ENCODE measurements at places on chromosomes 13 and 19.

GRCh38 chr19:35460608-35461007 lies 12.6 kb downstream of the FFAR2 start:
- no peak for DNase-seq

DNA sequence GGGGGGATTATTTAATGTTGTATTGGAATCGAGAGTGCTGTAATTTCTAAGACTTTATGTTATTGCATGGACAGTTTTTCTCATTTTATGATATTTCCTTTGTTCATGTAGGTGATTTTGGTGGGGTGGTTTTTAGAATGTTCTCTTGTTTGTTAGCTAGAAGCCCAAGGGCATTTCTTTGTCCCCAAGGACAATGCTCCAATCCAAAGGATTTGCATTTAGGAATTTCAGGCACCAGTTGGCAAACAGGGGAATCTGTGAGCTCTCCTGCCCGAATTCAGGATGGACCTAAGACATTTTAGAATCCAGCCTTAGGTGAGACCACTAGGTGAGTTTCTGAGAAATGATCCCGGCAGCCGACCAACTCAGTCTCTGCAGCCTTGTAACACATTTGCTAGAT lies 324.9 kb downstream of the KCNRG start:
- no peak for DNase-seq

DNA sequence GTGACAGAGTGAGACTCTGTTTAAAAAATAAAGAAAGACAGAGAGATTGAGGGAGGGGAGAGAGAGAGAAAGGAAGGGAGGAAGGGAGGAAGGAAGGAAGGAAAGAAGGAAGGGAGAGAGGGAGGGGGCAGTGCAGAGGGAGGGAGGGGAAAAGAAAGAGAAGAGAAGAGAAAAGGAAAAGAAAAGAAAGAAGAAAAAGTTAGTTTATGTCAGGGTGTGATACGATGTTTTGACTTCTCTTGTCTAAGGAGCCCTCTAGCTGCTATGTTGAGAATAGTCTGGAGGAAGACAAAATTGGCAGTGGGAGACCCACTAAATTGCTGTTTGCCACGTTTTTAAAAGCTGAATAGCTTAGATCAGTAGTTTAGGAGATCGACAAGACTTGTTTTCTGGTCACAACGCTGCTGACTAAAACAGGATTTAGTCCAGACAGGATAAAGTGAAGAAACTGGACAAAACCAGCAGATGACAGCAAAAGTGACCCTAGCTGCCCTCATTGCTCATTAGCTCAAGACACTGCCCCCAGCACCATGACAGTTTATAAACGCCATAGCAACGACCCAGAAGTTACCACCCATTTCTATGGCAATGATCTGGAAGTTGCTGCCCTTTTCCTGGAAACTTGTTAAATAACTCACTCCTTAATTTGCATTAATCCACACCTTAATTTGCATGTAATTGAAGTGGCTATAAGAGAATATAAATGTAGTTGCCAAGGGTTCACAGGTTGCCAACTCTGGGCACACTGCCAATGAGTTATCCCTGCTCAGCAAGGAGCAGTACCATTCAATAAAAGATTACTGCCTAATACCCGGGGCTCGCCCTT lies 11.1 kb downstream of the TEX101 start:
- no peak for DNase-seq

GRCh38 chr13:110119935-110120905 lies 186.7 kb downstream of the COL4A1 start:
- DNase-seq: no peak

- no peak for DNase-seq
These were observed 152.5 kb downstream of the GGACT start for GRCh38 chr13:100436099-100436498.

DNA sequence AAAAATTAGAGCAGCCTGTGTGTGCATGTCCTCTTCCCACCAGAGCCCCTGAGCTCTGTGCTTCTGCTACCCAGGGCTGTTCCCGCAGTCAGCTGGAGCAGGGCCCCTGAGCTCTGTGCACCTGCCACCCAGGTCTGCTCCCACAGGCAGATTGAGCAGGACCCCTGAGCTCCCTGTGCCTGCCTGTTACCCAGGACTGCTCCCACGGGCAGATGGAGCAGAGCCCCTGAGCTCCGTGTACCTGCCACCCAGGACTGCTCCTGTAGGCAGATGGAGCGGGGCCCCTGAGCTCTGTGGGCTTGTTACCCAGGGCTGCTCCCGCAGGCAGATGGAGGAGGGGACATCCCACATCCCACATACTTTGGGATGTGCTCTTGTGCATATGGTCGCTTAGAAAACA lies 186.8 kb upstream of the SOX1 start:
- DNase-seq: no peak

GRCh38 chr13:36973621-36974295 lies 25.4 kb downstream of the ALG5 start:
- DNase-seq: no peak

GRCh38 chr13:97278435-97279411 lies 56.6 kb downstream of the MBNL2 start:
- DNase-seq: no peak

GRCh38 chr13:45798851-45799250 lies 52.7 kb downstream of the SIAH3 start:
- DNase-seq: no peak

DNA sequence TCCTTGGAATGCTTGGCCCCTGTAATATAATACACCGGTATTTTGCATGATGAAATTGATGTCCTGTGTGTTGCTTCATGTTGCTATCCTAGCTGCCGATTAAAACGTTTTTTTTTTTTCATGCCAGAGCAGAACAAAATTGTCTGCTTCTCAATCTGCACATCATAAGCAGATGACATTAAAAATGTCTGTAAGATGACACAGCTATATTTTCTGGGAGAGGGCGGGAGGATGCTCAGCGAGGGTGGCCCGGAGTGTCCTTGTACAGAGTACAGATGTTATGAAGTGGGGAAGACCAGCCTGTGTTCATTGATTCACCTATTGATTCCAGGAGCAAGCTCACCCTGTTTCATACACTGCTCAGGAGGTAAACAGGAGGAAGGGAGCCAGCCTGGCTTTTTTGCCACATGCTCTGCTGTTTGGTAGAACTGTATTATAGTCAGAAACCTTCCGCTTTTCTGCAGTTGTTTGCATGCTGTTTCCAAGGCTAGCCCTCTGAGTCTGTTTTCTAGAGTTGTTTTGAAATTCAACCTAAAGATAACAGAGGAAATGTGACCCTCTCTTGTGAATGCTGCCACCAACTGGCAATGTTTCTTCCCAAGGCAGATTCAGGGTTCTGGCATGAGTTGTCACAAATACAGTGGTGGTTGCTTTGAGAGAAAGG lies 4.7 kb upstream of the IRS2 start:
- DNase-seq: no peak

- no peak for DNase-seq
These were observed 1.7 kb downstream of the ETFB start for GRCh38 chr19:51364200-51365106.

- DNase-seq: no peak
These were observed 1.6 kb downstream of the MZF1 start for GRCh38 chr19:58571575-58571947.

DNA sequence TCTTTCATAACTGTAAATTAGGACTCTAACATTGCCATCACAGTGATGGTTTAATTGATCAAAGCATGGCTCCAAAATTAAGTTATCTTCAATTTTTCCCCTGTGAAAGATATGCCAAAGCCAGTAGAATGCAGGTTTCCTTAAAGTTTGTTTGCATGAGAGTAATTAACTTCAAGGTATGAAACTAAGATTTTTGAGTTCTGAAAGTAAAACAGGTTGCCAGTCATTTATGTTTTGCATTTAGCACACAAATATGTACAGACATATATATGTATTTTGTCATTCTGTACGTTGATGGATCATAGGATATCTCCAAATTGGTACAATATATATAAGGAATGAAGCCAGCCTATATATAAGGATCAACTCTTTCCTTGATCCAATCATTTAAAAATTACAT lies 23.6 kb upstream of the NDFIP2 start:
- no peak for DNase-seq

GRCh38 chr13:22964245-22964966 lies 216.4 kb upstream of the SGCG start:
- DNase-seq: no peak

- no peak for DNase-seq
These were observed 596.5 kb upstream of the KLF12 start for GRCh38 chr13:74730556-74731331.

GRCh38 chr13:110358381-110358780 lies 51.3 kb downstream of the COL4A2 start:
- DNase-seq: no peak

DNA sequence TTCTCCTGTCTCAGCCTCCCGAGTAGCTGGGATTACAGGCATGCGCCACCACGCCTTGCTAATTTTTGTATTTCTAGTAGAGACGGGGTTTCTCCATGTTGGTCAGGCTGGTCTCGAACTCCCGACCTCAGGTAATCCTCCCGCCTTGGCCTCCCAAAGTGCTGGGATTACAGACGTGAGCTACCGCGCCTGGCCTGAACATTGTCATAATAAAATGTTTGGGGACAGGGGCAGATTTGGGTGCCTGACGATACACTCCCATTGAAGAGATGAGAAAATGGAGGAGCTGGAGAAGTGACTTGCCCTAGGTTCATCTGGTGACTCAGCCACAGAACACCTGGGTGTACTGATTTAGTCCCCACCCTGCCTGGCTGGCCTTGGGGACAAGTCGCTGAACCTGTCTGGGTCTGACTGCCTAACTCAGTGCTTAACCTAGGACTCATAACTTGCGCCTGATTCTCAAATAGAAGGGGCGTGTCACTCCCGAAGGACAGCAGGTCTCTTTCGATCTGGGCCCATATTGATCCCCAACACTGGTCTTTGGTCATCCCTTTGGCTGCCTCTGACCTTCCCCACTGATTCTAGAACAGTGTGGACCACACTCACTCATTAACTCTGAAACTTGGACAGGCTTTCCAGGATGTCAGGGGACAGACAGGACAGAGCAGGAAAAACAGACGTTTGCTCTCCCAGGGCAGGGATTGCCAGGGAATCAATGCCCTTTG lies 7.6 kb upstream of the BICRA start:
- no peak for DNase-seq

DNA sequence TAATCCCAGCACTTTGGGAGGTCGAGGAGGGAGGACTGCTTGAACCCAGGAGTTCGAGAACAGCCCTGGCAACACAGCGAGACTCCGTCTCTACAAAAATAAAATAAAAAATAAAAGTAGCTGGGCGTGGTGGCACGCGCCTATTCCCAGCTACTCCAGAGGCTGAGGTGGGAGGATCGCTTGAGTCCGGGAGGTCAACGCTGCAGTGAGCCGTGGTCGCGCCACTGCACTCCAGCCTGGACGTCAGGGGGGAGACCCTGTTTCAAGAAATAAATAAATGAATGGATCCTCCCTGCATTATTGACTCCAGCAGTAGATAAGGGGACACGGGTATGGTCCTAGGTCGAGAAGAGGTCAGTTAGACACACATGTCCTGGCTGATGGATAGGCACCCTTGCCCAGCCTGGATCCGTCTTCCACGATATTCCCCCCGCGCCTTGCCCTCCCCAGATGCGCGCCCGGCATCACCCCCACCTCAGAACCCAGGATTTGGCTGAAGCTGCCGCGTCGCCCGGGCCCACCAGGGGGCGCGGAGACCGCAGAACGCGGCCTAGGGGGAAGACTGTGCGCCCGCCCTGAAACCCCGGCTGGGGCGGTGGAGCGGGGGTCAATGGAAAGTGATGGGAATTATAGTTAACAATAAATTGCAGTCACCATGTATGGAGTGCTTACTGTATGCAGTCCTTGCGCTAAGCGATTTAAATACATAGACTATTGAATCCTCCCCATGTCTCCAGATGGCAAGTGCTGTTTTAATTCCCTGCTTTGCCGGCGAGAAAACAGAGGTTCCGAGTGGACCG lies 2.1 kb upstream of the HOOK2 start:
- peak; percentile 78 for DNase-seq

- DNase-seq: no peak
These were observed 26.2 kb upstream of the MIER2 start for GRCh38 chr19:370641-371330.

GRCh38 chr13:64078480-64078936 lies 2662.9 kb upstream of the PCDH20 start:
- DNase-seq: no peak

DNA sequence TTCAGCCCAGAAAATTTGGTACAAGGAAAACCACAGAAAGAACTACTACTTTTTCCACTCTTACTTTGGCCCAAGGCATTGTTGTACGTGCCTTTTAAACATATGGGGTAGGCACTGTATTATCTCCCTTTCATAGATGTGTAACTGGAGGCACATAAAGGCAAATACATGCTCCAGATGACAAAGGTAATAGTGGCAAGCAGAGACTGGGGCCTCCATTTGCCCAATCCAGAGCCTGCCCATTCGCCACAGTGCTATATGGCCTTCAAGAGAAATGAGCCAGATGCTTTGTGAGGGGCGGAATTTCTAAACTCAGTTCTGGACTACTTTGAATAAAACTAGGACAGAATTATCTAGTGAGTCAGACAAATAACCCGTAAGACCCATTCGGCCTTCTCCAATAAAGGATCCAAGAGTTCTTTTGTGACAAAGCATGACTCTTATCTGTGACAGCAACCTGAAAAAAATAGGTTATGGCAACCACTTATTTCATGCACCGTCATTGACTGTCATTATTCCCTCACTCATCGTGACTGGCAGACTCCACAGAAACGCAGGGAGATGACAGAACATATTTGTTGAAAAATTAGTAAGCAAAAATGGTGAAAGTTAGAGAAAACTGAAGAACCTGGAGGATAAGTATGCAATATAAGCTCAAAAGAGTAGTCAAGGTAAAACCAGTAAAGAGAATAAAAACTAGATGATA lies 712.0 kb upstream of the GPC6 start:
- DNase-seq: no peak

- DNase-seq: no peak
These were observed 295.1 kb downstream of the FGF9 start for GRCh38 chr13:21966014-21966413.

- no peak for DNase-seq
These were observed 521 bp upstream of the SHISA2 start for GRCh38 chr13:26052337-26052736.

GRCh38 chr19:38004186-38004520 lies 97.1 kb downstream of the SIPA1L3 start:
- no peak for DNase-seq

DNA sequence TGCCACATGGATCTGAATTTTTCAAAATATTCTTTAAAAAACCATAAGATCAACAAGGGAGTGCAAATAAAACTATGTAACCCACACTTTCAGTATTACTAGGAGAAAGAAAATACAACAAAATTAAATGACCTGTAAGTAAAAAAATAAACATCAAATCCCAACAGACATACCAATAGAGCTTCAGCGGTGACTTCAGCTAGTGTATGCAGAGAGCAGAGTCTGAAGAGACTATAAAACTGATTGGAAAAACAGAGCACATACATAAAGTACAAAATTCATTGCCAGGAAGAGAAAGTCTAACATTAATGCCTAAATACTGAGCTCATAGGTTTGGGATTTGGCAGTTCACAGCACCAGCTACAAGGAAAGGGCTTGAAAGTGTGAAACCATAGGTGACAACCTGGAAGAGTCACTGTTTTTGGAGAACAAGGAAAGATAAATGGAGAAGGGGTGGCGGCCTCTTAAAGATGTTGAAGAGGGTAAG lies 291.1 kb downstream of the LMO7 start:
- no peak for DNase-seq

Measured in activated CD4-positive, alpha-beta T cell treated with anti-CD3 and anti-CD28 coated beads for 24 hours (primary cell).